Stimulated activated CD8-positive, alpha-beta memory T cell treated with anti-CD3 and anti-CD28 coated beads, Interleukin-4, amount 100 ng/mL, for 1 hour (primary cell): ENCODE measurements at places on chromosomes 5 and 9.

DNA sequence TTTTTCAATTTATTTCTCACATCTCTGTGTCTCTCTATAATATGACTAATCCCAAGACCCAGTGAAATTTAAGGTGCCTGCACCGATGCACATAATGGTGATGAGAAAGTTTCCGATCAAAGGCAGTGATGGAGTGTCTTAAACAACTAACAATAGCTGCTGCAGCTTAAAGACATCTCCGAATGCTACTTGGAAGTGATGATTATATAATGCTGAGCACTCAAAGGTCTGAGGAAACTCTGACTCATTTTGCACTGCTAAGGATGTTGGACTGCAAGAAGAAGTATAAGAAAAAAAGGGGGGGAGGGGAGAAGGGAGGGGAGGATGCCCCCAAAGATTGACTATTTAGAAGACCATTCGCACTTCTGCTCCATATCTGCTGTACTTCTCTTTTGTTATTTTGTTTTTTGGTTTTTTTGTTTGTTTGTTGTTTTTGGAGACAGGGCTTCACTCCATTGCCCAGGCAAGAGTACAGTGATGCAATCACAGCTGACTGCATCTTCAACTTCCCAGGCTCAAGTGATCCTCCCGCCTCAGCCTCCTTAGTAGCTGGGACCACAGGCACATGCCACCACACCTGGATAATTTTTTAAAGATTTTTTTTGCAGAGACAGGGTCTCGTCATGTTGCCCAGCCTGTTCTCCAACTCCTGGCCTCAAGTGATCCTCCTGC, 192.2 kb downstream of the HSD17B3 start:
- DNase-seq, result no peak

DNA sequence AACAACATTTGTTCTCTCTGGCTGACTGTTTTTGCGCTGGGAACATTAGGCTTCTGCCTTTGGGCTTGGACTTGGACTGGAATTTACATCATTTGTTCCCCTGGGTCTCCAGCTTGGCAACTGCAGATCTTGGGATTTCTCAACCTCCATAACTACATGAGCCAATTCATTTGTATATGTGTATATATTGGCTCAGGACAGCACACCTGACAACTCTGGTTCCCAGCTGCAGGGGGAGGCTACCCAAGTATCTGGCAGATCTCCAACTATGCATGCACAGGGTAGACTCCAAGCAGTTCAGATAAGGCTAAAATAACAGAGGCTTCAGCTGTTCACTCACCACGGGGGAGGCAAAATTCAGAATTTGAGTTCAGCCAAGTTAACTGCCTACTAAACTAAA, 31.6 kb upstream of the F2RL1 start:
- DNase-seq, result no peak

DNA sequence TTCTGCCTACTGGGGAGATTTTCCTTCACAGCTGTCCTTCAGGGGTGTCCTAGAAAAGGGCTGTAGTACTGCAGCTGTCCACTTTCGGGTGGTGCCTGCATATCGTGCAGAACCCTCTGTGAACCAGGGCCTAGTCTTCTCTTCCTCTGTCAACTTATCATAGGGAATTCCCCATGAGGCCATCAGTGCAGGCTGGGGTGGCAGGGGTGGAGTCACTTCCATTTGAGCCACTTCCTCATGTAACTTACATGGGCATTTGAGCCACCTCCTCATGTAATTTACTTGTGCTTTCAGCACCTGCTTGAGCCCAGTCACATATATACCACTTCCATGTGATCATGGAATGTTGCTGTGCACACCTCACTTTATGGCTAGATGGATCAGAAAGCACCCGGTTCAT, 742.0 kb upstream of the RGMB start:
- no peak for DNase-seq

DNA sequence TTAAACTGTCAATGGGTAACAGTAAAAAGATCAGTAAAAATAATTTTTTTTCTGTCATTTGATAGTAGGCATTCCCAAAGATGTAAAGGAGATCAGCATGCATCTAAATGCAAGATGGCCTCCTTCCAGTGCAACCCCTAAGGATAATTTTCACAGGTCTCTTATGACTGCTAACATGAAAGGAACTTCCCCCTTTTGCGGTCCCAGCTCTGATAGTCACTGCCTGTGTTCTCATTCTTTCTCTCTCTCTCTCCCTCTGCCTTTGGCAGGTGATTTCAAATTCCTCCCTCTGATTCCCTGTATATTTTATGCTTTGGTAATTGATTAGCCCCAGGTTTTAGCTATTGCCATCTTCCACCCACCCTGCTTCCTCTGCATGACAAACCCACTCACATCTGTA, 8.9 kb downstream of the SPINK14 start:
- no peak for DNase-seq

DNA sequence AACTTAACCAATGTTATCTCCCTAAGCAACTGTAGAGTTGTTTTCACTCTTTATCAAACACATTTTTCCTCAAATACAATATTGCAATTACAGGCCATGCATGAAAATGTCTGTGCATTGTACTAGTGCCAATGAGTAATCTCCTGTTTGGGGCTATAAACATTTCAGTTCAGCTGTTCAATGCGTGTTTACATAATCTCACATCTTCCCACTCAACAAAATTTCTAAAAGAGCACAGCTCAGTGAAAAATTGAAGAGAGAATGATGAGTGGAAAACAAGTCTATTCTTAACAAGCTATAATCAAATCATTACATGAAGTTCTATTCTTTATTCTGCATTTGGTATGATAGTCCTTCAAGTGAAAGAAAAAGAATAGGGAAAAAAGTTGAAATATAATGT, 780.5 kb upstream of the CDH9 start:
- no peak for DNase-seq

- no peak for DNase-seq
These were observed 21.9 kb upstream of the TERT start for GRCh38 chr5:1316588-1317340.

GRCh38 chr9:36865731-36866635, 168.1 kb downstream of the PAX5 start:
- no peak for DNase-seq

DNA sequence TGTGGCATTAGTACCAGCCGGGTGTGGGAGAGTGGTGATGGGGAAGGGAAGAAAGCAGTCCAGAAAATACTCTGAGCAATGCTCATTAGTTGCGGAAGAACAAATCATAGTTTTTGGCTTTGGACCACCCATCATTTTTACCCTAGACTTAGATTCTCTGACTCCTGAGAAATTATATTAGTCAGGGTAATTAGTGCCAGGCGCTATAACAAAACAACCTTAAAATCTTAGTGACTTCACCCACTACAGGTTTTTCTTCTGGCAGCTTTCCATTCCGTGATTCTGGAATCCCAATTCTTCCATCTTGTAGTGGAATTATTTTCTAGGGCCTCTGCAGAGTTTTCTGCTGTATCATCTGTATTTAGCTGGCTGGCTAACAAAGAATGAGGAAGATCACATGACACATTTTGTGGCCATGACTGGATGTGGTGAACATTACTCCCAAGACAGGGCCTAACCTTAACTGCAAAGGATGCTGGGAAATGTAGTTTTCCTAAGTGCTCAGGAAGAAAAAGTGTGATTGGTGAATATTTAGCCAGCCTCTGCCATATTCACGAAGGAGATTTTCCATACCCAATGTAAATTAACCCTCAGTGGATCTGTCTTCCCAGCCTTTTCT, 373.0 kb upstream of the MEF2C start:
- no peak for DNase-seq

GRCh38 chr5:95081500-95081960, 203.4 kb downstream of the MCTP1 start:
- DNase-seq, result no peak

DNA sequence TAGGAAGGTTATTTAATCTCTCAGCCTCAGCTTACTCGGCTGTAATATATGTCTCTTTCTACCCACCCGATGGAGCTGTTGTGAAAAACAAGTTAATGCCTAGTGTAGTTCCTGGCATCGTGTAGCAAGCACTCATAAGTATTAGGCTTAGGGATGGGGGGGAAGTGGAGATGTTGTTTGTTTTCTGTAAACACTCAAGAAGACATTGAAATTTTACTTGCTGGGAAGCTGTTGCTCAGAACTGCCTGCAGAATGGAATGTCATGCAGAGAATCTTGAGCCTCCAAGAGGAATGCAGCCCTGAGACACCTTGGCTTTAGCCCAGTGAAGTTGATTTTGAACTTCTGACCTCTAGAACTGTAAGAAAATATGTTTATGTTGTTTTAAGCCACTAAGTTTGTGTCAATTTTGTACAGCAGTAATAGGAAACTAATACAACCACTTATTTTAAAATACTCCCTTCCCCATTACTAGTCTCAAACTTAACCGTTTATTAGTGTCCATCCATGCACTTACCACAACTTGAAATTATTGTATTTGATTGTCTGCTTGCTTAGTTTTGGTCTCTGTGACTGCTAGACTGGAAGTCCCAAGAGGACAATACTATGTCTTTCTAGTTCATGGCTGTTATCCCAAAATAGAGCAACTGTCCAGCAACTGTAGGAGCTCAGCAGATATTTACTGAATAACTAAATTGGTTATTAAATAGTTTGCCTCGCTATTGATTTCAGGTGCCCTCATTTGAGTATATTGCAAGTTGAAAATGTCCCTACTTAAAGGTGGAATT, 53.8 kb downstream of the MFAP3 start:
- no peak for DNase-seq

DNA sequence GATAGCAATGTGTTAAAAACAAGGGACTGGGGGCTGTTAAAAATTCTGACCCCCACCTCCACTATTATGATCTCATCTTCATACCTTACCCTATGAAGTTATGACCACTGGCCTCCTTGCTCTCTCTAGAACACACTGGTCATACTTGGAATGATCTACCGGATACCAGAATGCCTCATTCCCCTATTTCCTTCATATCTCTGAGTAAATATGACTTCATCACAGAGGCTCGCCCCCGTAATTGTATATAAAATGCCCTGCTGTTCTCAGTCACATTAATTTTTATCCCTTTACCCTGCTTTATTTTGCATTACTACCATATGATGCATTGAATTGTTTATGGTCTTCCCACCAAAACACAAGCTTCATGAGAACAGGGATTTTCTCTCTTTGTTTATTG, 29.2 kb downstream of the IZUMO3 start:
- DNase-seq, result no peak

DNA sequence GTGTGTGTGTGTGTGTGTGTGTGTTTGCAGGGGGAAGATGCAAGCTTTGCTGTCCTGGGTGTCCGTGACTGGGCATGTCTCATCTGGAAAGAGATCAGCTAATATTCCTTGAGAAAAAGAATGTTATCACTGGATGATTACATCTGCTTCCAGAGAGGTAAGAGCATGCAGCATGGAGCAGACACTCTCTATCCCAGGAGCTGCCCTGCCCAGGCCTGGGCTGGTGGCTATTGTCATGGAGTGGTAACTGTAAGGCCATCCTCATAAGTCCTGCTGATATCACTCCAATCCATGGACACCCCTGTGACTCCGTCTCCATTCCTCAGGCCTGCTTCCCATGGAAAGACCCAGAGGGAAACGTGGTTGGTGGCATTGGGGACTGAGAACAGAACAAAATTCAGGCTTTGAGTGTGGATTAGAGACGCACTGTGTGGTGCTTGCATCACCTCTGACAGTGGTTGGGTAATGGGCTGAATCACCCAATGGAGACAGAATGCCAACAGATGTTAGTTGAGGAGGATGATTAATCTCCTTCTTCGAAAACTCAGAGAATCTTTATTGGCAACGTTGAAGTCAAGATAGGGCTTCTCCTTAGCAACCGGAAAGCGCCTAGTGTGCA, 52.0 kb upstream of the KCNIP1 start:
- no peak for DNase-seq

DNA sequence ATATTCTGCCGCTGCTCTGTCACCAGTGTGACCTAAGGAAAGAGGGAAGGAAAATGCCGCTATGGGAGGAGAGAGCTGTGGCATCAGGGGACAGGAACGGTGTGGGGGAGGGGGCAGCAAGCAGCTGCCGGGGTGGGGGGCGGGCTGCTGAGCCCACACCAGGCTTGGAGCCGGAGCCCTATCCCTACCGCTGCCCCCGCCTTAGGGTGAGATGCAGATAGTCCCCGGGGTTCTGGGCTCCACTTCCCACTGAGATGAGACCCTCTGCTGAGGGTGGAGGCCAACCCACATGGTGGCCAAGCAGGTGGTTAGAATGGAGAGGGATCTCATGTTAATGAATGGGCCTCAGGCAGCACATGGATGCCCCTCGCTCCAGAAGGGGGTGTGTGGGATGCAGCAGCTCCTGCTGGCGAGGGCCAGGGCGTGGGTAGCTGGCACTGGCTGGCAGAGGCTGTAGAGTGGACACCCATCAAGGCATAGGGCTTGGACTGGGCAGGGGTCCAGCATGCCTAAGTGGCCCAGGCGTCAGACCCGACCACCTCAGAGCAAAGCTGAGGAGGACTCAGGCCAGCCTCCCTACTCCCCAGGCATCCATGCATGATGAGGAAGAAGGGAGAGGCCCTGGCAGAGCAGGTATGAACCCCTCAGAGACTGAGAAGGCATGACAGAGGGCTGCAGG, 131.5 kb downstream of the ZNF354C start:
- no peak for DNase-seq

- no peak for DNase-seq
These were observed 9.0 kb downstream of the CKMT2 start for GRCh38 chr5:81241961-81242648.

GRCh38 chr5:180830253-180831138, 27.9 kb upstream of the MGAT1 start:
- DNase-seq, result peak; percentile 53

GRCh38 chr5:8843771-8844170, 702.1 kb downstream of the SEMA5A start:
- DNase-seq, result no peak

DNA sequence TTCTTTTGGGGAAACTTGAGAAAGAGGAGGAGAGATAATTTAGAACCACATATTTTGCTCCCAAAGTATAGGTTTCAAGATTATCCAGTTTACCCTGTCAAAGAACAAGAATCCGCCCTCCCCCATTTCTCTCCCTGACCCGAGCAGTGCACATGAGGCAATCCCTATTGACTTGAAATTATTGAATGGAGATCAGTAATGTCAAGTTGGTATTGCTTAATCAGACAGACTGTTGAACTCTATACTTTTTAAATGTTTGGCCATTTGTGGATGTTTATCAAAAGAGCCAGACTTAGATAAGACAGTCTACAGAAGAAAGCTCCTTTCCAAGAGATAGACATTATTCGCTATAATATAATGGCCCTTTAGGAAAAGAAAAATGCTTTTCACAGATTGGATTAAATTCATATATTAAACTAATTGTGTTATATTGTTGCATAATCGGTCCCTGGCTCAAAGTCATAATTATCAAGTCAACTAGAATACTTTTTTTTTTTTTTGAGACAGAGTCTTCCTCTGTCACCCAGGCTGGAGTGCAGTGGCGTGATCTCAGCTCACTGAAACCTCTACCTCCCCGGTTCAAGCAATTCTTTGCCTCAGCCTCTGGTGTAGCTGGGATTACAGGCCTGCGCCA, 5.3 kb downstream of the SLC25A25 start:
- DNase-seq, result no peak
